Uterus (tissue), 4 donors: ENCODE measurements at places on chromosomes 6 and 20.

GRCh38 chr6:5315881-5316280 lies 54.6 kb downstream of the FARS2 start:
- no peak for DNase-seq

DNA sequence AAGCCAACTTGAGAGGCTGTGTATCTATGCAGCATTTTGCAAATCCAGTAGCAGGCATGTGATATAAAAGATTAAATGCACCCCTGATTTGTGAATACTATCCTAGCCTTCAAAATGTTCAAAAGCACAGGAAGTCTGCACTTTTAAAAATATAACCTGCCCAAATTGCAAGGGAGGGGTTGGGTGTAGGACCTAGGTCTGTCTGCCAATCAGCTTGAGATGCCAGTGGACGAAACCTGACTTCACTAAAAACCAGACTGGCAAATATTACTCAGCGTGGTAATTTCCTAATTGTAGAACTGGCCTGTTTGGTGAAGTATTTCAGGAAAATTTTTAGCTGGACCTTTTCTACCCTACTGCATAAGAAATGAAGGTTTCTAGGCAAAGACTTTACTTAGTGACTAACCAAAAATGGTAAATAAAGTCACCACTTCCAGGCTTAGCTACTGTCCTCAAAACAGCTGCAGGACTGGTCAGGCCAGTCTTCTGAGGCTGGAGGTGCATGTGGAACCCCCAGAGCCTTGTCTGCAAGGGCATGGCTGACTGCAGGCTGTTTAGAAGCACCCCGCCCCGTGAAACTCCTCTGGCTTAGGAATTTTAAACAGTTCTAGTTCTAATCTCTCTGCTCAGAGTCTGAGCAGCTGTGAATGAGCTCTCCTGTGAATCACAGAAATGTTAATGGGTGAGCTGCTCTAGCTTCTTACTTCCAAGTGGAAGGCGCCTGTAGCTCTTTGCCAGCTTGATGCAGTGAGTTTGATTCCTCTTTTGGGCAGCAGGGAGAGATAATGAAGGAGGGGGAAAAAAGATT lies 104.4 kb upstream of the ESR1 start:
- DNase-seq: no peak

DNA sequence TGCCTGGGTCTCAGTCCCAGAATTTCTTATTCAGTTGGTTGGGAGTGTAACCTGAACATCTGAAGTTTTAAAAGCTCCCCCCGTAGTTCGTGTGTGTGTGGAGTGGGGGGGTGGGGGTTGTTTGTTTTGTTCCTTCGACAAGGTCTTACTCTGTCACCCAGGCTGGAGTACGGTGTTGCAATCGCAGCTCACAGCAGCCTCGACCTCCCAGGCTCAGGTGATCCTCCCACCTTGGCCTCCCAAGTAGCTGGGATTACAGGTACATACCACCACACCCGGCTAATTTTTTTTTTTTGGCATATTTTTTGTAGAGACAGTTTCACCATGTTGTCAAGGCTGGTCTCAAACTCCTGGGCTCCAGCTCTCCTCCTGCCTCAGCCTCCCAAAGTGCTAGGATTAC lies 3.1 kb downstream of the CCM2L start:
- no peak for DNase-seq

- DNase-seq: no peak
Measured at GRCh38 chr6:132140189-132140588, 189.0 kb upstream of the CCN2 start.

DNA sequence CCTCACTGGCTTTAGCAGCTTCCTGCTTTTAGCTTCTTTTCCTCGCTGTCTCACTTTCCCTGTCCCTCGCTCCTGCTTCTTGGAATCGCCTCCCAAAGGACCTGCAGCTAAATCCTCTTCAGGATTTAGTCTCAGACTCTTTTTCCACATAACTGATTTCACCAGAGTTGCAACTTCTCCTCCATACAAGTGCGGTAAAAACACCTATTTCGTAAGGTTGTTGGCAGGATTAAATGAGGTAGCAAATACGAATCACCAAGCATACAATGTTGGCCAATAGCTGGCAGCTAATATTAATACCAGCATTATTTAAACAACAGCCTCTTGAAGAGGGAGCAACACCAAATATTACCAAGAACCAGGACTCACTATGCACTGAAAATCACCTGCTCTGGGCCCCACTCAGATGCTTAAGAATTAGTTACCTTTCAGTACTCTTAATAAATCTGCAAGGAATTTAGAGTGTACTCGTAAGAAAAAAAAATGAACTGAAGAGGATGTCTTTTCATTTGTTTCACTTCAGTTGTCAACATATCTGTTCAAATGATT lies 123.0 kb downstream of the DTNBP1 start:
- no peak for DNase-seq

GRCh38 chr6:2225422-2226392 lies 19.7 kb downstream of the GMDS start:
- DNase-seq: no peak

DNA sequence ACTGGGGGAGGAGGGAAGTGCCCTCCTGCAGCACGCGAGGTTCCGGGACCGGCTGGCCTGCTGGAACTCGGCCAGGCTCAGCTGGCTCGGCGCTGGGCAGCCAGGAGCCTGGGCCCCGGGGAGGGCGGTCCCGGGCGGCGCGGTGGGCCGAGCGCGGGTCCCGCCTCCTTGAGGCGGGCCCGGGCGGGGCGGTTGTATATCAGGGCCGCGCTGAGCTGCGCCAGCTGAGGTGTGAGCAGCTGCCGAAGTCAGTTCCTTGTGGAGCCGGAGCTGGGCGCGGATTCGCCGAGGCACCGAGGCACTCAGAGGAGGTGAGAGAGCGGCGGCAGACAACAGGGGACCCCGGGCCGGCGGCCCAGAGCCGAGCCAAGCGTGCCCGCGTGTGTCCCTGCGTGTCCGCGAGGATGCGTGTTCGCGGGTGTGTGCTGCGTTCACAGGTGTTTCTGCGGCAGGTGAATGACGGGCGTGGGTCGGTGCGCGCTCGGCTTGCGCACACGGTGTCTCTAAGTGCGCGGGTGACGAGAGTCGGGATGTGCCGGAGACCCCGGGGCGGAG lies at the start of gene CDKN1A:
CDKN1A (plus strand) TSS at position 227 of the 555 bp plus-strand sequence. CDS start 5,388 bp downstream, outside the sequence.
- DNase-seq: peak; percentile 92

DNA sequence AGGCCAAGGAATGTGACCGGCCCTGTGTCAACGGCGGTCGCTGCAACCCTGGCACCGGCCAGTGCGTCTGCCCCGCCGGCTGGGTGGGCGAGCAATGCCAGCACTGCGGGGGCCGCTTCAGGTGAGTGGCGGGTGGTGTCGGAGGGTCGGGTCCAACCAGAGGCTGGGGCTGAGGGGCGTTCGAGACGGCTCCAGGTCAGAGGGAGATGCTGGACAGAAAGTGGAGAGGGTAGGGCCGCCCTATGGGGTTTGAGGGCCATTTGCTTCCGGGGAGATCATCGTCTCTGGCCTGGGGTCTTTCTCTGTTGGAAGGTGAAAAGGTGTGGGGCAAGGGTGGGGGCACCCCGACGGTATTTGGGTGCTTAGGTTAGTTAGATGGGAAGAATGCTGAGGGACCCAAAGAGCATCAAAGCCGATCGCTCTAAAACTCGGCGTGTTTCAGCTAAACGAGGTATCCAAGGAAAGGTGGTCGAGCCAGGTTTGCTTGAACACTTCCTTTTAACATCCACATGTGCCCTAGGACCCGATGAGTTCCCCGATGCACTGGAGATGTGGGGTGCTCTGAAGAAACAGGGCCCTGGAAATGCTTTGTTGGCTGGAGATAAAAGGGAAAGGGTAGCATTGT lies 691 bp downstream of the ATRN start:
- no peak for DNase-seq

GRCh38 chr6:87699576-87699975 lies 2.5 kb downstream of the AKIRIN2 start:
- DNase-seq: no peak

- DNase-seq: no peak
Measured at GRCh38 chr20:52933867-52934266, 38.3 kb upstream of the TSHZ2 start.

DNA sequence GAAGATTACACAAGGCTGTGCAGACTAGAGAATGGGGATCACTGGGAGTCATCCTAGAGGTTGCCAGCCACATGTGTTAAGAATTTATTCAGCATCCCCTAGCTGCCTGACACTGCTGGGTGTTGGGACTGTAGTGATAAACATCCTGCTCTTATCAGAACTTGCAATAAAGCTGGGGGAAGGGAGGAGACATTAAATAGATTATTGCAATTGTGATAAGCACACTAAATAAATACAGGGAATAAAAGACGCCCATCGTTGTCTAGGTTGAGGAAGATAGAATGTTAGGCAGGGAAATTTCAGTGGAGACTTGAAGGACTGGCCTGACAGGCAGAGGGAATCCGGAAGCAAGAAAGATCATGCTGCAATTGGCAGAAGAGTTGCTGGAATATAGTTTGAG lies 33.2 kb upstream of the TRAM2 start:
- DNase-seq: no peak
